ENCODE measurements at places on chromosomes 3 and 15.
A peak's percentile ranks its signal among the peaks of the same experiment; 100 is the strongest.

DNA sequence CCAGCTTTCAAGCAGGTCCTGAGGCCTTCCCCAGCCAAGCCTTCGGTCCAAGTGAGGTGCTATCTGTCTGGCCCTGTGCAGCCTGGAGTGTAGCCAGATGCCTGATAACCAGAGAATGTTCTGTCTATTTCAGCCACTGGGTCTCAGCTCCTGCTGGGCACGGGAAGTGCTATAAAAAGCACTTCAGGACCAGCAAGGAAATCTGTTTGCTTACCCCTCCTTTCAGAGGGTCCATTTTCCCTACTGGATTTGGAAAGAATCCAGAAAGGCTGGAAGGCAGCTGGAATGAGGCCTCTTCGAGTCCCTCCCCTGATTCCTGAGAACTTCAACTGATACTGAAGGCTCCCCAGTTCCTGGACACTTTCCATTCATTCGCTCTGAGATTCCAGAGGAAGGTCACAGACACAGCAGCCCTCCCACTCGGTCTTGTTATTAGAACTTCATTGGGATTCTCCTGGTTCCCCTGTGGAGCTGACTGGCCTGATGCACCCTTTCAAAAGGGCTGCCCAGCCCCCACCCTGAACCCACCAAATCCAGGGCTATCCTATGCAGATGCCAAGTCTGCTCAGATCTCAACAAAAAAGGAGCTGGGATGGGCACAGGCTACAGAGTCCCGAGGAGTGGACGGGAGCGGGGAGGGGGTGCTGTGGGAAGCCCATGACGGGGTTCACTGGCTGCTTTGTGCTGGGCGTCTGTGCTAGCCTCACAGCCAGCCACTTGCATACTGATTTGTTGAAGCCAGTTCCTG lies 70.4 kb downstream of the UMPS start:
- peak; percentile 31 for DNase-seq

- no peak for DNase-seq
Measured at GRCh38 chr15:91912336-91912735, 58.8 kb downstream of the SLCO3A1 start.

DNA sequence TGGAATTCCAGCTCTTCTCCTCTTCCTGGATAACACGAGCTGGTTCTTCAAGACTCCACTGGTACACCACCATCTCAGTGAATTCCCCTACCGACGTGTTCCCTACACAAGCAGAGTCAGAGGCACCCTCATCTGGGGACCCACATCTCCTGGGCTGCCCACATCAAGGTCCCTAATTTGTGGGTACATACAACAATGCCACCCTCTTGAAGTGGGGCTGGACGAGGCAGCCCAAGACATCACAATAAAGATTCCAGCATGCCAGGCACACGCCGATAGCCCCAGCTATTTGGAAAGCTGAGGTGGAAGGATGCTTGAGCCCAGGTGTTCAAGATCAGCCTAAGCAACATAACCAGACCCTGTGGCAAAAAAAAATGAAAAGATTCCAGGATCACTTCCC lies 221.2 kb upstream of the LINGO1 start:
- no peak for DNase-seq

- no peak for DNase-seq
Measured at GRCh38 chr3:51610708-51611107, 60.3 kb upstream of the TEX264 start.

DNA sequence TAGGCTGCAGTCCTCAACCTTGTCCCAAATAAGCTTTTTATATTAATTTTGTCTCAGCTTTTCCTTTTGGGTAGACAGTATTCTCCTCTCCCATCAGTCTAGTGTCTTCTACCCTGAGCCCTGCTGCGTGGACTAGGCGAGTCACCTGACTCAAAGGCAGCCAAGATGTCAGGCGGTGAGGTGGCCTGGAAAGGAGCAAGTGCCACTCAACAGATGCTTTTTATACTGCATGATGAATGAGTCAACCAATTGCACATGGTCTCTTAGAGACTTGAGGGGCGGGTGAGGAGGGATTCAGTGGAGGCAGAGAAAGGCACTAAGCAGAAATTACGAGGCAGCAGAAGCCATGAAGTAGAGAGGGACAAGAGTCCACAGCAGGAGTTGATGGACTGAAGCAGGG lies 95.9 kb downstream of the FRMD4B start:
- DNase-seq: no peak

GRCh38 chr15:100849021-100849854 lies 30.4 kb upstream of the ALDH1A3 start:
- DNase-seq: peak; percentile 38
